ENCODE measurements at places on chromosomes 1 and 21. TPM values are rescaled to one million over a fixed set of nuclear protein-coding genes. Genes with fewer than 3 reads are reported as not detected.

- peak; percentile 25 for DNase-seq
These were observed 13.3 kb downstream of the PLPPR5 start for GRCh38 chr1:98991127-98992012.

GRCh38 chr1:240914506-240914905, 302.6 kb upstream of the GREM2 start:
- DNase-seq = no peak

- DNase-seq = no peak
These were observed 9.7 kb downstream of the DNASE2B start for GRCh38 chr1:84407958-84408422.

GRCh38 chr1:32352831-32353383, 9.4 kb downstream of the FAM229A start:
- no peak for DNase-seq

LAMC1 gene
- total RNA-seq = 42.1 TPM

RAB3B gene
- not detected for total RNA-seq

Measured in OCI-LY7 (cell line).